ENCODE measurements at places on chromosomes 5 and 9. TPM values are rescaled to one million over a fixed set of nuclear protein-coding genes. Genes with fewer than 3 reads are reported as not detected.

The PRELID2 gene
- total RNA-seq, result 35.4 TPM

The NUP214 gene
- 20.2 TPM for total RNA-seq

The CER1 gene
- not detected for total RNA-seq

DNA sequence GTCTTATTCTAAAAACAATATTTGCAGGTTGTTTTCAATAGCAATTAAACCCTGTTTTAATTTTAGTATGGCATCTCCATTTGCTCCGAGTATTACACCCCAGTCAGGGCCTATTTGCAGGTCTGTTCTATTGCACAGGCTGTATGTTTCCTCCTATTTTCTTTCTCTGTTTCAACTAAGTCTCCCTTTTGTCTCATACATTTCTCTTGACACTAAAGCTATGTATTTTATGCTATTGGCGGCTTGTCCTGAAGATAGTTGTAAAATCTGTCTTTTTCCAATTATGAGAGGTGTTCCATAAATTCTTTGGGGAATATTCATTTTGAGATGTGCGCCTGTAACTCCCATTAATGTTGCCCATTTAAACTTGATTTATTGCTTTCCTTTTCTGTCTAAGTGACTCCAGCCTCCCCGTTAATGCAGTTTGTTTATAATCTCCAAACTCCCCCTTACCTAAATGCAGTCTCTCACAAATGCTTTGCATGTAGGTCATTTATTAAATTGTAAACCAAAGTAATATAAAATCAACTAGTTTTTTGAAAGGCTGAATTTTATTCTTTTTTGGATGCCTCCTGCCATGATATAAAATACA, 262.4 kb downstream of the CDH12 start:
- DNase-seq, result no peak

- no peak for DNase-seq
These were observed 46.0 kb upstream of the CDKN2B start for GRCh38 chr9:22055090-22055489.

- peak; percentile 99 for DNase-seq
These were observed 30.7 kb downstream of the RAI14 start for GRCh38 chr5:34686762-34687268.

GRCh38 chr9:26301659-26302058, 590.9 kb downstream of the CAAP1 start:
- DNase-seq, result no peak

GRCh38 chr5:65815161-65815560, 93.2 kb downstream of the NLN start:
- no peak for DNase-seq

DNA sequence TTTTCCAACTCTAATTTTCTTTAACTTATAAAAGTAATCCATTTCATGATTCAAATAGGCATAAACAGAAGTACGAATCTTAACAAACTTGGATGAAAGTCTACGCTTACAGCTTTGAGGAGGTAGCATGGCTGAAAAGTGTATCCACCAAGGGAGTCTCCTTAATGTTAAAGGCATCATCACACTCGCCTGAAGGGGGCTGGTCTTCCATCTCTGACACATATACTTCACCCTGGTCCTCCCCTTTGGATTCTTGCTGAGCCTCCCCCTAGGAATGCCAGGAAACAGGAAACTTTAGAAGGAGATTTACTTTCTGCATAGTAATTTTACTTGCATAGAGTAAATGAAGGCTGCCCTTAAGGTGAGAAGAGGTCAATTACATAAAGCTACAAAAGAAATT, 10.3 kb upstream of the NME5 start:
- peak; percentile 17 for DNase-seq

- DNase-seq, result no peak
These were observed at the start of gene CTNND2 for GRCh38 chr5:11904265-11904906. Gene CTNND2 (minus strand): TSS chr5:11904446. CDS start chr5:11903853, 593 bp downstream.

- DNase-seq, result no peak
These were observed 39.5 kb downstream of the TENT4A start for GRCh38 chr5:6752782-6753181.
